ENCODE measurements at places on chromosomes 2 and 18.

- DNase-seq: no peak
These were observed 89.6 kb downstream of the TTC32 start for GRCh38 chr2:19812166-19812565.

GRCh38 chr2:108383146-108383830, 5.5 kb downstream of the SULT1C4 start:
- DNase-seq: no peak

GRCh38 chr2:48444404-48444803, 85.5 kb upstream of the STON1 start:
- no peak for DNase-seq

- no peak for DNase-seq
These were observed 75.4 kb downstream of the SP110 start for GRCh38 chr2:230144355-230144754.

GRCh38 chr2:62511636-62512035, 5.6 kb upstream of the TMEM17 start:
- DNase-seq: no peak

DNA sequence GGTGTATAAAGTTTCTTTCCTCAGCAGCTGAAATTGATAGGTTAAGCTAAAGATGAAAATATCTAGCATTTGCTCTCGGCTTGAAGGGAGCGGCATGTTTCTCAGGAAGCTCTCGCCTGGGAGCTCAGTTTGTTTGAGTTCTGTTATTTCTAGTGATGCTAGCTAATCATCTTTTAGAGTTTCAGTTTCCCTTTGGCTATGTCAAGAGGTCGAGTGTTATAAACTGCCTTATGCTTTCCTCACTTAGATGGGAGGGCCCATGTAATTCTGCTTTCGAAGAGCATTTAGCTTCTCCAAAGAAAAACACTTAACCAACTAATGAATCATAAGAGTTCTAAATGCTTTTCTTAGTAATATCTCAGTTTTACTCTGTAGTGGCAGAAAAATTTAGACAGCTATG, 33.6 kb downstream of the PLCL1 start:
- DNase-seq: no peak

DNA sequence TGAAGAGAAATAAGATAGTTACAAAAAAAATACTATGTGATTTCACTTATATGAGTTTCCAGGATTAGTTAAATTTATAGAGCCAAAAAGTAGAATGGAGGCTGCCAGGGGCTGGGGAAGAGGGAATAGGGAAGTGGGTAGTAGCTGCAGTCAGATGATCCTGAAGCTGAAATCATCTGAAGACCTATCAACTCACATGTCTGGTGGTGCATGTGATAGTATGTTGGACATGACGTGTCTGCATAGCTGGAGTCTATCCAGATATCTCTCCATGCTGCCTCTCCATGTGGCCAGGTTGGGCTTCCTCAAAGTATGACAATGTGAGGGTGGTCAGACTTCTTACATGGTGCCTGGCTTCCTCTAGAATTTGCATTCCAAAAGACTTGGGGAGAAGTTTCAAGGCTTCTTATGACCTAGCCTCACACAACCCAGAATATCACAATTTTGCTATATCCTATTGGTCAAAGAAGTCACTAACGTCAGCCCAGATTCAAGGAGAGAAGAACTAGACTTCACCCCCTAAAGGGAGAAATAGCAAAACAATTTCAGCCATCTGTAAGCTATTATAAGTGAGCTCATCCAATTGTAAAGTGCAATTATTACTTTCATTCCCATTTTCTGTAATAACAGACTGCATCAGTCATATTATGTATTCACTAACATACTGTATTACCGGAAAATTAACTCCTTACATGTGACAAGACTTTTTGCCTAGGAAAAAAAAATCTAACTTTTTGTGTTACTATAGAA, 14.0 kb upstream of the ZNF396 start:
- no peak for DNase-seq

- no peak for DNase-seq
These were observed 217.6 kb upstream of the TANK start for GRCh38 chr2:160942476-160943142.

DNA sequence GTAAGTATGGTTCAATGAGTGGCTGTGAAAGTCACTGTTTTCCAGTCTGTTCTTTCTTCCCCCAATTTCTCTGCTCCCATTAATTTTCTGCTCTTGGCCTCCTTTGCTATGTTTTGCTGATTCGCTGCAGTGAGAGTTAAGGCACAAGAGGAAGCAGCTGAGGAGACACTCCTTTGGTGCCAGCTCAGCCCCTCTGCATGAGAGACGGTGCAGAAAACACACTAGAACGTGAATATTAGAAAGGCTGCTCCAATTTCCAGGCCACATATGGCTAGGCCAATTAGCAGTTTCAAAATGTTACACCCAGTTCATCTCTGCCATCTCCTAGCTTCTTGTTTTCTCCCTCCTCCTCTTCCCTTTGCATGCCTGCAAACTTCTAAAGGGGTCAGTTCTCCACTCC, 38.9 kb downstream of the AKAIN1 start:
- DNase-seq: no peak

- DNase-seq: no peak
These were observed 60.3 kb downstream of the RTP5 start for GRCh38 chr2:241929551-241930490.

- no peak for DNase-seq
These were observed 1.2 kb upstream of the BCL11A start for GRCh38 chr2:60554646-60555065.

DNA sequence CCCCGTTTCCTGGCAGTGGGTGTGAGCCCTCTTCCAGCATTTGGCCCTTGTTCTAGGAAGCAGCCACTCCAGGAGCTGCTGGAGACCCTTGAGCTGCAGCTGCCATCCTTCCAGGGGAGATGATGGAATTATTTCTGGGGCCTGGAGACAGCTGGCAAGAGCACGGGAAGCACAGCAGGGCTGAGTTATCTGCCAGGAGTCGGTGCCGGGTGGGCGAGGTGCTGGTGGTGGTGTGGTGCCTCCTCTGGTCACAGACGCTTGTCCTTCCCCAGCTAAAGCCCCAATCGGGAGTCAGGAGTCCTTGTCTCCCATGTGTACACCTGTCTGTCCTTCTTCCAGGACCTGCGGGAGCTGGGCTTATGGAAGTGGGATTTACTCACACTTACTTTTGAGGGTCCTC, 36.0 kb downstream of the DPYSL5 start:
- no peak for DNase-seq

- DNase-seq: no peak
These were observed 122.8 kb downstream of the SLC4A10 start for GRCh38 chr2:161746891-161747535.

DNA sequence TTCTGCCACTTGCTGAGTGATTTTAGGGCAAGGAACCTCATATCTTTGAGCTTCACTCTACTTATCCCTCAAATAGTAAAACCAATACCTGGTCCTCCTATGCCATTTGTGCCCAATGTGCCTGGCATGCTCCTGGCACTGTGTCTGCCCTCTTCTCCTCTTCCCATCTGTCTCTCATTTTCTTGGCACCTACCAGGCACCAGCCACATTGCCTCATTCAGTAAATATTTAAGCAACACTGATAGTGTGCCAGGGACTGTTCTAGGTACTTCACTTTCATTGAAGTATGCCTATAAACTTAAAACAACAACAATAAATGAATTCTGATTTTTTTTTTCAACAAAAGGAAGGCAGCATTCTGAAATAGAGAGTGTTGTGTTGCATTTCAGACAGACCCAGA, 15.1 kb upstream of the BOD1L2 start:
- DNase-seq: no peak

DNA sequence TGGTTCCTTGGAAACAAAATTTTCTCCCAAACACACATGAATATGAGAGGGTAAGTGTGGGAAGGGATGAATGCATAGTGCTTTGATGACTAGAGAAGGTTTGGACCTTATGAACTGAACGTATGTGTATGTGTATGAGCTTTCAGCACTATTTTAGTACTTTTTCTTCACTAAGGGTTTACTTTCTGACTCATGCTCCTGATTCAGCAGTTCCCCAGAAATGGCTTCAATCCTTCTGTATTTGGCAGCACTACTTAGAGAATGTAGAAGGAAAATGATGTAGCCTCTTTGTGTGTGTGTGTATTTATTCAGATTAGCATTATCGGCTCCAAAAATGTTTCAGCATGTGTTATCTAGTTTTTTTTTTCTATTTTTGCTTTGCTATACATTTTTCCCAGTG, 22.2 kb downstream of the KCNJ3 start:
- no peak for DNase-seq

- no peak for DNase-seq
These were observed 63.0 kb downstream of the REEP1 start for GRCh38 chr2:86274265-86274917.

GRCh38 chr2:26584656-26585055, 56.5 kb downstream of the CIB4 start:
- DNase-seq: no peak

GRCh38 chr18:51150113-51150700, 47.3 kb downstream of the MEX3C start:
- no peak for DNase-seq

GRCh38 chr2:234250926-234251325, 200.4 kb downstream of the SPP2 start:
- DNase-seq: no peak

DNA sequence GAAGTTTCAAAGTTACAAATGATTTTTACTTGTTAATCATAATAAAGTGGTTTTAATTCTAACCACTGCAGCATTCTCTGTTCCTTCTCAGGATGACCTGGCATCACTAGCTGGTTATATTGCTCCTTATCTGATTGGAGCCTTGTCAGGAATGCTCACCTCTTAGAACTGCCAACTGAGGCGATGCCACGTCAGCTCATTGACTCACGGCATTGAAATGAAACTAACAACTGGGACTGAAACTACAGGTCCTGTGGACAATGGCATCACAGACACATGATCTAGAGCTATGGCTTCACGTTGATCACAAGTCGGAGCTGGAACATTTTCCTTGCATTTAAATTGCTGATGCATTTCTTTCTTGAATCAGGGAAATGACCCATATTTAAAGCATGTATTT, 54.9 kb upstream of the MAP2 start:
- DNase-seq: no peak

GRCh38 chr2:86102157-86102556, 3.5 kb downstream of the POLR1A start:
- no peak for DNase-seq

- no peak for DNase-seq
These were observed 127.1 kb upstream of the SLC35G4 start for GRCh38 chr18:11482271-11482670.

DNA sequence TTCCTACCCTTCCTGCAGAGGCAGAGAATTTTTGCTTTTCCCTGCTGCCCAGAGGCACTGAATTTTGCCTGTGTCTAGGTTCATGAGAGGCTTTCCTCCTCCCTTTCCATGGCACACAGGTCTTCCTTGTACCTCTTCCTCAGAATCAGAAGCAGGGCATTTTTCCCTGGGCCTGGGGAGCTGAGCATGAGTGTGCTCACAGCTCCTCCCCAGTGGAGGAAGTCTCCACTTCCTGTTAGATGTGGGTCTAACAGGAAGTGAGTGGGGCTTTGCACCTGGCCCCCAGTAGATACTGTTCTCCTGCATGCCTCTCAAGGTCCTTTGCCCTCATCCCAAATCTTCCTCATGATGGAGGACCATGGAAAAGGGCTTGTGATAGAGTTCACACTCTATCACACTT, 297.2 kb upstream of the FIGN start:
- DNase-seq: no peak

GRCh38 chr2:223262946-223263345, 211.0 kb downstream of the KCNE4 start:
- DNase-seq: no peak

DNA sequence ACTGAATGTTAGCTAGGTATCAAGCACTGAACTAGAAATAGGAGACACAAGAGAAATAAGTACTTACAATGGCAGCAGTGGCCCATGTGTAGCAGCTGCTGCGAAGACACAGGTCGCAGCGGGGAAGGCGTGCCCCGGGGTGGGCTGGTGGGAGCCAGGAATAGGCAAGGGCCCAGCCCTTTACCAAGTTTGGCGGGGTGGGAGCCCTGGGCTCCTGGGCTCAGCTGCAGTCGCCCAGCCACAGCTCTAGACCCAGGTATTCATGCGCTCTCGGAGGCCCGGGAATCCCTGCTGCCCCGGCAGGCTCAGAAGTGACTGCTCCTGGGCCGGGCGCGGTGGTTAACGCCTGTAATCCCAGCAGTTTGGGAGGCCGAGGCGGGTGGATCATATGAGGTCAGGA, 1287.3 kb downstream of the CNTNAP5 start:
- no peak for DNase-seq

GRCh38 chr2:72112401-72112800, 35.3 kb downstream of the CYP26B1 start:
- no peak for DNase-seq

DNA sequence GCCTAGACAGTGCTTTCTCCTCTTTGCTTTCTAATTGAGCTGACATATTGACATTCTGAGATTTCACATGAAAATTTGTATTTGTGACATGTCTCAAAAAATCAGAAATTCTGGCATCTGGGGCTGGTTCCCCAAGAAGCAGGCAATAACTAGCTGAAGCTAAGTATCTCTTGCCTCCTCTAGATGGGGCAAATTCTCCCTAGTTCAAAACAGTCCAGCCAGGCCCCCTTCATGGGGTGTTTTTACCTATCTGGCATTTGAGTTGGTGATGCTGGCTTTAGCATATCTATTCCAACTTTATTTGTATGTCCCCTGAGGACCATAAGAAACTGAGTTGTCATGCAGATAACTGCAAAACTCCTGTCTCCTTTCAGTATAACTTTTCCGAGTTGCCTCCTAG, 39.9 kb downstream of the ARHGAP15 start:
- DNase-seq: no peak

GRCh38 chr2:121794233-121794632, 38.8 kb downstream of the TSN start:
- DNase-seq: no peak

GRCh38 chr2:179862898-179863458, 1.6 kb upstream of the ZNF385B start:
- no peak for DNase-seq

DNA sequence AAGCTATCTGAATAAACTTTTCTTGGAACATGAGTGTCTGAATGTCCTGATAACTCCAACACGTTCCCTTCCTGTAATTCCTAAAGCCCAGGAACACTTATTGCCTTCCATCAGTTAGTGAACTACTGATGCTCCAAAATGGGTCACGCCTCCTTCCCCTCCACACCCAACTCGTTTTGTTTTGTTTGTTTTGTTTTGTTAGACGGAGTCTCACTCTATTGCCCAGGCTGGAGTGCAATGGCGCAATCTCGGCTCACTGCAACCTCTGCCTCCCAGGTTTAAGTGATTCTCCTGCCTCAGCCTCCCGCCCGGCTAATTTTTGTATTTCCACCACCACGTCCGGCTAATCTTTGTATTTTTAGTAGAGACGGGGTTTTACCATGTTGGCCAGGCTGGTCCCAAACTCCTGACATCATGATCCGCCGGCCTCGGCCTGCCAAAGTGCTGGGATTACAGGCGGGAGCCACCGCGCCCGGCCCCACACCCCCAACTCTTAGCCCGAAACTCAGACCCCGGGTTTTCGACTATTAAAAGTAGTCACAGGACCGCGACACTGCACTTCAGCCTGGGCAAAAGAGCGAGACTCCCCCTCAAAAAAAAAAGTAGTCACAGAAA, 774 bp downstream of the IER3IP1 start:
- no peak for DNase-seq
